HCT116 (cell line): ENCODE measurements at places on chromosomes 13 and 19. TPM values are rescaled to one million over a fixed set of nuclear protein-coding genes. Genes with fewer than 3 reads are reported as not detected.

Gene FAM216B
- not detected for total RNA-seq

GRCh38 chr13:29593605-29594297 is 1.7 kb downstream of the SLC7A1 start:
- no peaks in the 10 kb centered on the region for H3K27me3 ChIP-seq
- no peaks in the 10 kb centered on the region; the same call in 1 of the 2 replicates for H3K36me3 ChIP-seq
- no peak for DNase-seq
- peak overlapping the region; percentile 95 for H3K27ac ChIP-seq

Gene PRX
- 4.8 TPM for total RNA-seq

DNA sequence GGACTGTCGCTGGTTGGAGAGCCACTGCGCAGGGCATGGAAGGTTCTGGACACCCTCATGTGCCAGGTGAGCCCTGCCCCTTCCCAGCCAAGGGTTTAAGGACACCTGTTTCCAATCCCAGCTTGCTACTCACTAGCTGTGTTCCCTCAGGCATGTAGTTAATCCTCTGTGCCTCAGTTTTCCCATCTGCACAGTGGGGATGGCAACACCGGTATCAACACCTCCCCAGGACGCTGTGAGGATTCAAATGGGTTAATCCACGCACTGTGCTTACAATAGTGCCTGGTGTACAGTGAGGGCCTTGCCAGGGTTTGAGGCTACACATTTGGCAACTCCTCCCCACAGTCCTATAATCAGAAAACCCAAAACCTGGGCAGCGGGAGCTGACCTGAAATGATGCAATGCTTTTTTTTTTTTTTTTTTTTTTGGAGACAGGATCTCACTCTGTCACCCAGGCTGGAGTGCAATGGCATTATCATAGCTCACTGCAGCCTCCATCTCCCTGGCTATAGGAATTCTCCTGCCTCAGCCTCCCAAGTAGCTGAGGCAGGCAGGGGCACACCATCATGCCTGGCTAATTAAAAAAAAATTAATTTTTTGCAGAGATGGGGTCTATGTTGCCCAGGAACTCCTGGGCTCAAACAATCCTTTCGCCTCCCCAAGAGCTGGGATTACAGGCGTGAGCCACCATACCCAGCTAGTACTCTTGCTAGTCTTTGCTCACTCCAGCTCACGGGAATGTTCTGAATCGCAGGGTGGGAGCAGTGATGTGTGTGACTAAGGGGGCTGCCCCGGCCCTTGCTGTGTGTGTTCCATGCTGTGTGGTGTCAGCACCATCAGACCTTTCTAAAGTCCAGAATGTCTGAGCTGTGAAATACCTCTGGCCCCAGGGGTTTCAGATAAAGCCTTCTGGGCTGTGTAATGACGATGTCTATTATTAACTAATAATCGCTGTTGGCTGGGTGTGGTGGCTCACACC is 2.3 kb downstream of the ACP4 start:
- peaks cover 21% of the 10 kb centered on the region for H3K4me1 ChIP-seq
- no peaks in the 10 kb centered on the region for H3K27me3 ChIP-seq
- H3K4me3 ChIP-seq = no peak overlapping the region
- H3K36me3 ChIP-seq = peaks cover 6% of the 10 kb centered on the region; the same call in 1 of the 2 replicates
- DNase-seq = no peak

GRCh38 chr19:43820098-43820883 is 6.8 kb upstream of the ZNF283 start:
- no peak overlapping the region for H3K27ac ChIP-seq
- no peaks in the 10 kb centered on the region for H3K27me3 ChIP-seq
- H3K4me1 ChIP-seq = no peaks in the 10 kb centered on the region
- DNase-seq = no peak
